ENCODE measurements at places on chromosomes 13 and 19.

DNA sequence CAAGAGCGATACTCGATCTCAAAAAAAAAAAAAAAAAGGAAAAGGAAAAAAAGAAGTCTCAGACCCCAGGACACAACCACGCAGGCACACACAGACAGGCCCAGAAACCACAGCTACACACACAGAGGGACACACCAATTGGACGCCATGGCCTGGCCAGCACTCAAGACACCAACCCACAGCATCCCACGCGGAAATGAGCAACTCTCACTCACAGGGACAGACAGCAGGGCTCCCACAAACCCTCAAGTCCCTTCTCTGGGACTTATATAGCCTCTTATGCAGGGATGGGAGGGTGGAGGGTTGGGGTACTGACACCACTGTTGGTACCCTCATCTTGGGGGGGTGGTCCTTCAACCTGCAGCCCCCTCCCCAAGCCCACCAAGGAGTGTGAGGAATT, 5.9 kb downstream of the NOTCH3 start:
- DNase-seq: no peak

- DNase-seq: no peak
Observed at GRCh38 chr19:6164906-6165531, 29.6 kb downstream of the ACSBG2 start.

- DNase-seq: no peak
Observed at GRCh38 chr13:105220881-105221280, 1314.6 kb downstream of the EFNB2 start.

- no peak for DNase-seq
Observed at GRCh38 chr19:2391118-2391725, 31.2 kb downstream of the TMPRSS9 start.

DNA sequence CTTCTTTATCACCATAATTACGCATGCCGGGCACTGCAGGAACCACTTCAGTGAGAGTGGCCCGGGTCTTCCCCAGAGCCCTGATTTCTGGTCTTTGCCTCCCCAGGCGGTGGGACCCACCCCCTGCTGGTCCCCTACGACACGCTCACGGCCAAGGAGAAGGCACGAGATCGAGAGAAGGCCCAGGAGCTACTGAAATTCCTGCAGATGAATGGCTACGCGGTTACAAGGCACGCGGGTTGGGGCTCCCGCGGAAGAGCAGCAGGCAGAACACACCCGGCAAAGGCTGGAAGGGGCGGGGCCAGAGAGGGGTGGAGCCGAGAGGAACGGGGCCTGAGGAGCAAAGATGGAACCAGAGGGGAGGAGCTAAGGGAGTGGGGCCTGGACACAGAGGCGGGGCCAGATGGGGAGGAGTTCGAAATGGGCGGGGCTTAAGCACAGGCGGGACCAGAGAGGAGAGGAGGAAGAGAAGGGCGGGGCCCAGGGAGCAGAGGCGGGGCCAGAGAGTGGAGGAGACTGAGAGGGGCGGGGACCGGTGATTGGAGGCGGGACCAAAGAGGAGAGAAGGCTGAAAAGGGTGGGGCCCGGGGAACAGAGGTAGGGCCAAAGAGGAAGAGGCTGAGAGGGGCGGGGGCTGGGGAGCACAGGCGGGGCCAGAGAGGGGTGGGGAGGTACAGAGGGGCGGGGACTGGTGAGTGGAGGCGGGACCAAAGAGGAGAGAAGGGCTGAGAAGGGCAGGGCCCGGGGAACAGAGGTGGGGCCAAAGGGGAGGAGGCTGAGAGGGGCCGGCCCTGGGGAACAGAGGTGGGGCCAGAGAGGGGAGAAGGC, 73.4 kb downstream of the RYR1 start:
- DNase-seq: peak; percentile 90

- no peak for DNase-seq
Observed at GRCh38 chr13:39422845-39423565, 180.0 kb downstream of the LHFPL6 start.

DNA sequence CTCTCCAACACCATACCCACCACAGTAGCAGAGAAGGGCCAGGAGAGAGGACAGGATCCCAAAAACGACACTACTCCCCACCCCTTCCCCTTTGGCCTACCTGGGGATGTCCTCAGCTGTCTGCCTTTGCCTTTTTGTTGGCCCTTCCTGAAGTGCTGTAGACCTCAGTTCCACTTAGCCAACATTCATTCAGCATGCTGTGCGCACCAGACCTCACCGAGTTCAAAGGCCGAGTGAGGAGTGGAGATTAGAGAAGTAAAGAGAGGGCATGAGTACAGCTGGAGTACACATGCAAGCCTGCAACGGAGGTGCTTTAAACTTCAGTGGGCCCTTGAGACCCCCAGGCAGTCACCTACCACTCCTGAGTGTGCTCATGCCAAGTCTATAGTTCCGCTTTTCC, 99.0 kb downstream of the TEX26 start:
- no peak for DNase-seq
